ENCODE measurements at places on chromosomes 4 and X.

- no peaks in the 10 kb centered on the region for H3K36me3 ChIP-seq
- DNase-seq: no peak
- H3K27ac ChIP-seq: no peak overlapping the region
- H3K4me3 ChIP-seq: peak overlapping the region; percentile 76
- peaks cover 7% of the 10 kb centered on the region for H3K4me1 ChIP-seq
- peaks cover 24% of the 10 kb centered on the region for H3K27me3 ChIP-seq
These were observed 477 bp downstream of the KLHL13 start for GRCh38 chrX:118115953-118116712.

- no peaks in the 10 kb centered on the region for H3K27me3 ChIP-seq
- H3K4me3 ChIP-seq: no peak overlapping the region
- H3K4me1 ChIP-seq: no peaks in the 10 kb centered on the region
- no peaks in the 10 kb centered on the region for H3K36me3 ChIP-seq
- DNase-seq: no peak
These were observed 220.2 kb downstream of the ASMT start for GRCh38 chrX:1835056-1835455.

- H3K36me3 ChIP-seq: no peaks in the 10 kb centered on the region
- no peaks in the 10 kb centered on the region for H3K27me3 ChIP-seq
- no peak for DNase-seq
- no peak overlapping the region for H3K27ac ChIP-seq
These were observed 144.3 kb upstream of the STX18 start for GRCh38 chr4:4685810-4686795.

- H3K27me3 ChIP-seq: peaks cover 3% of the 10 kb centered on the region
- no peak for DNase-seq
- no peak overlapping the region for H3K27ac ChIP-seq
- no peaks in the 10 kb centered on the region for H3K4me1 ChIP-seq
These were observed 40.0 kb downstream of the PROM1 start for GRCh38 chr4:16043642-16044498.

DNA sequence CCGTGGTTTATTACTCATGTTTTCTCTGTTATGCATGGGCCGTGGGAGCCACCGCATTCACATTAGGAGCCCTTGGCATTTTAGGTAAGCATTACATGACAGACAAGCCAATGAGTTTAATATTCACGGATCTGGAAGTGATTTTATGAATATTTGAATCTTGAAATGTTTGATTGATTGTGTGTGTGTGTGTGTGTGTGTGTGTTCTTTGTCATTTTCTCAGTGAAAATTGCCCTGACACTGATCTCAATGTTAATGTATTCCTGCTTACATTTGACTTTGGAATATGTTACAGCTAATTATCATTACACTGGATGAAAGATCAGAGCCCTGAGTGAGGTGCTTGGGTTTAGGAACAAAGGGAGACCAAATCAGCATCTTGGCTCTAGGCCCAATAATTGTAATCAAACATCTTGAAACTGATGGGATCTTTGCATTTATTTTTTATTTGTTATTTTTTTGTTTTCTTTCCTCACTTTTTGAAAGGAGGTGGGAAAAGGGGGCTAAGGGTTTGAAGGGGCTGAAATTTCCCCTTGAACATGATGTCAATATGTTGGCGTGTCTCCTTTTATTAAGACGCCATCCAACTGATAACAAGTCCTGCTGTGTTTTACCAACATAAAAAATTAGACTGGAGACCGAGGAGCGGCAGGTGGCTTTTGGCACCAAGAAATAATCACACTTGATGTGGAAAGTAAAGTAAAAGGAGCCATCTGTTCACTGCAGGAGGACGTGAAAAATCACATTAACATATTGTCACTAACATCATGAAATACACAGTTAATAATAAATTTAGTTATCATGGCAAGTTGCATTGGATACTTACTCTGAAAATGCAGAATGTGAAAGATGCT is 5.2 kb upstream of the GK2 start:
- no peak for DNase-seq
- H3K27me3 ChIP-seq: no peaks in the 10 kb centered on the region
- H3K27ac ChIP-seq: no peak overlapping the region
- no peaks in the 10 kb centered on the region for H3K36me3 ChIP-seq
- no peak overlapping the region for H3K4me3 ChIP-seq

Measured in activated T-helper 2 cell treated with anti-CD3 and anti-CD28 coated beads, Interferon-gamma antibody, Interleukin-2, Interleukin-4, amounts not matched to agents 10 μg/mL and 5 μg/mL and 100 μg/mL, durations not matched to agents 14 hours and 24 hours and 36 hours (primary cell).